ENCODE measurements at places on chromosomes 4 and X. TPM values are rescaled to one million over a fixed set of nuclear protein-coding genes. Genes with fewer than 3 reads are reported as not detected.

Gene PDS5A
- polyA plus RNA-seq = 35.3 TPM

Gene GAGE2A
- not detected for polyA plus RNA-seq

Gene HTN3
- polyA plus RNA-seq = not detected

Gene RAB40A
- polyA plus RNA-seq = not detected

Data from IgD-negative memory B cell (primary cell).